ENCODE measurements at places on chromosomes 1 and 21.
A peak's percentile ranks its signal among the peaks of the same experiment; 100 is the strongest.

- no peak for DNase-seq
Measured at GRCh38 chr1:61692155-61692800, 32.7 kb downstream of the TM2D1 start.

DNA sequence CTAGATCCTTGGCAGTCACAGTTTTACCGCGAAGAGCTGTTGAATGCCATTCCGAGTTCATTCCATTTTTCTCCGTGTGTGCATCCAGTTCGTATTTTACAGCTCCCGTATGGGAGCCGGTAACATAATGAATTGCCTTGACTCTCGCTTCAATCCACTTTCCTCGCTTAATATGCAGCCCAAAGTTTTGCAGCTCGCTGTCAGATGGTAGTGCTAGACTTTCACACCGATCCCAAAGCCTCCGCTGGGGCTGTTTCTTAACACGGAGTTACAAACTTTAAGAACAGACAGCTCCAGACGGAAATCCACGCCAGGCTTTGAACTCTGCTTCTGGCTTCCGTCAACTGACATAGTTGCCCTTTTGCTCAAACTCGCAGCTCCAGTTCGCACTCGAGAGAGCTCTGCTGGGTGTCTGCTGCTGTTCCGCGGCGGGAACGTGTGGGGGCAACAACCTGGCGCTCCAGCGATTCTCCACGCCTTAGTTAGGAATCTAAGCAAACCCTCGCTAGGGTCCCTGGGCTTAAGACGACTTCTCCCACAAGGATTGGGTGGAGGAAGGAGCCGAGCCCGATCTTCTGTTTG, 3.5 kb upstream of the ARID1A start:
- DNase-seq = peak; percentile 26

DNA sequence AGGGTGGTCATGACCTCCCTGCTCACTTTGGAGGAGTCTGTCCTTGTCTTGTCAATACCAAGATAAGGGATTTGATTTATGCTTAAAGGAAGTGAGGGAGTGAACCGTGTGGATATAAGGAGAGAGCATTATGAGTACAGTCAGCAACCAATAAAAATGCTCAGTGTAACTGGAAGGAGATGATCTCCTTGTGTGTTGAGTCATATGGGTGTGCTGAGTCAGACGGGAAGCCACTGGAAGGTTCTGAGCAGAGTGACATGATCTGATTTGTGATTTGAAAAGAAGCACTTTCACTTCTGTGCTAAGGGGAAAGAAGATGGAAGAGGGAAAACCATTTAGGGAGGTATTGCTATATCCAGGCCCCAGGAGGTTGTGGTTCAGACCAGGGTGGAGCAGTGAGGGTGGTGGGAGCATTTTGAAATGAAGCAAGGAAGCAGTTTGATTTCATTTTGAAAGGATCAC, 2.5 kb upstream of the BCL10 start:
- DNase-seq = no peak

GRCh38 chr1:40998668-40999067, 19.2 kb downstream of the CTPS1 start:
- no peak for DNase-seq

- no peak for DNase-seq
Measured at GRCh38 chr1:216531263-216532239, 108.3 kb upstream of the USH2A start.

Measured in D721Med (cell line).